ENCODE measurements at places on chromosomes 3 and 15.
A peak's percentile ranks its signal among the peaks of the same experiment; 100 is the strongest.

DNA sequence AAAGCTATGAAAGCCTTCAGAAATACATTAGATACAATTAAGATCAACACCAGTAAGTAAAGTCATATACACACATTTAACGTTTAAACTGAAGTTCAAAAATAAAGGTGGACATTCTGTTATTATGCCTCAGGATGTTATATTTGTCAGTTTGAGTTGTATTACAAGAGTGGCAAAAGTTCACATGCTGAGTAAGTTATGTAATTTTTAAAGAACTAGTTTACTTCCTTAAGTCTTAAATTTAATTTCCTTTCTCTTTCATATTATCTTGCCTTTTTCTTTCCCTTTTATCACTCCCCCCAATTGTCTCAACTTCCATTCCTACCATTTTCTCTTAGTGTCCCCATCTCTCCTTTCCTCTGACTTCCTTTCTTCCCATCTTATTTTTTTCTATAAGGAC is 4.9 kb upstream of the GPR87 start:
- DNase-seq, result no peak

DNA sequence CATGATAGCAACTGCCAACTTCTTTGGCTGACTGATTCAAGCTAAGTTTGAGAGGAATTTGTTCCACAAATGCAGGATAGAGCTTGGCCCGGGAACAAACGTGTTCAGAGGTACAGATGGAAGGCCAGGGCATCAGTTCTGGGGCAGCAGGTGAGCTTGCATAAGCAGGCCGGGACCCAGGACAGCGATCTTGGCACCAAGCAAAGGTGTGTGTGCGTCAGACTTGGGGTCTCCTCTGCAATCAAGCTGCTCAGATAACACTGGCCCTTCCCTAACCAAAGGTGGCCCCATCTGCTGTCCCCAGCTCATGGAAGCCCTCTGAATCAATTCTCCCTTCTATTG is 155.6 kb downstream of the MEGF11 start:
- DNase-seq, result no peak

DNA sequence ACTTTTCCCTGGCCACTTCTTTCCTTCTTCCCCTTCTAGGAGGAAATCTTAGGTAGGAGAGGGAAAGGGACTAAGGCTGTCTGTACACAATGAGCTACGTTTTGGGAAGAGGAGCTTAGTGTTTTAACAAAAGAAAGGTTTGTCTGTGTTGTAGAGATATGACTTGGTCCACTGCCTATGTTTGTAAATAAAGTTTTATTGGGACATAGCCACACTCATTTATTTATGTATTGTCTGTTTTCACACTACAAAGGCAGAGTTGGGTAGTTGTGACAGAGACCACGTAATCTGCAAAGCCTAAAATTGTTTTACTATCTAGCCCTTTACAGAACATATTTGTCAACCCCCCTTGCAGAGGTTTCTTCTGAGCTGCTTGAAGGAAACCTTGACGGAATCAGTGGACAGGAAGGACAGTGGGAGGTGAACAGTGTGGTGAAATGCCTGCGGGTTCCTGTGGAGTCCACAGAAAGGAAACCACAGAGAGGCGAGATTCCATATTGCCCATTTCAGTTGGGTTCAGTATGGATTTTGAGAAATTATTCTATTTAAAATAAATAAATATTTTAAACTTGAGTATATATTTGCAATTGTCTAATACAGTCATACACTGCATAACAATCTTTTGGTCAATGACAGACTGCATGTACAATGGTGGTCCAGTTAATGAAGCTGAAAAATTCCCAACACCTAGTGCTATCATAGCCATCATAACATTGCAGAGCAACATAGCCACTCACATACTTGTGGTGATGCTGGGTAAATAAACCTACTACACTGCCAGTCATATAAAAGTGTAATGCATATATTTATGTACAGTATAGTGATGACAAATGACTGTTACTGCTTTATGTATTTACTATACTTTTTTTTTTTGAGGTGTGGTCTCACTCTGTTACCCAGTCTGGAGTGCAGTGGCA is 157.9 kb upstream of the NUDT16 start:
- DNase-seq, result no peak

DNA sequence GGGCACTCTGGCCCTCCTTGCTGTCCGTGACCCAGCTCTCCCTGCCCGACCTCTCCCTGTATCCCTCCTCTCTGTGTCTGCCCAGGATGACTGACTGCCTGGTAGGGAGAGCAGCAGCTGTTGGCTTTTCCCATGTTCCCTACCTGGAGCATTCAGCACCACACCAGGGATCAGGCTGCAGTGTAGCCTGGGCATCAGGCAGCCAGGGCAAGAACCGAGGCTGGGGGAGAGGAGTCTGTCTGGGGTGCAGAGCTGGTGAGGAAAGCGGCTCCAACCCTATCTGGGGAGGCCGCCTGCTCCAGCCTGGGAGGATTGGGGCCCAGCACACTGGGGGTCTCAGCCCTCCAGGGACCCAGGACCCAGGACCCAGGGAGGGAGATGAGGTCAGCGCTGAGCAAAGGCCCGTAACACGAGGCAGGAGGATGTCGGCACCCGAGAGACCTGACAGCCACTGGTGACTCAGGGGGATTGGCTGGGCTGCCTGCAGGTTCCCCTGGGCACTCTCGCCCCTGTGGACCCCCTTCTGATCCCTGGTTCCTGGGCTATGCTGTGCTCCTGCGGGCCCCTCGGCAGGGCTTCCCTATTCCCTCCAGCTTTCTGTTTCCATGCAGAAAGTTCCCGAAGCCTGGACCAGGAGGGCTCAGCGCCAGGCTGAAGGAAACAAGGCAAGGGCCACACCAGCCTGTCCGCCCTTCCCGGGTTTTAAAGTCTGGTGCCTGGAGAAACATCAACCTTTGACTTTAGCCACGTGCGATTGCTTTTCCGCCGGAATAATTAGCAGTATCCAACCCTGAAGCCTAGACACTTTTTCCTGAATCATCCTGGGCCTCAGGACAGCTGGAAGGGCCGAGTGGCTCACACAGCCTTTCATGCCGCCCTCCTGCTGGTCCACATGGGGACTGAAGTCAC is 128.2 kb upstream of the MEF2A start:
- DNase-seq, result no peak

- no peak for DNase-seq
Measured at GRCh38 chr3:147354623-147355022, 51.7 kb downstream of the ZIC4 start.

DNA sequence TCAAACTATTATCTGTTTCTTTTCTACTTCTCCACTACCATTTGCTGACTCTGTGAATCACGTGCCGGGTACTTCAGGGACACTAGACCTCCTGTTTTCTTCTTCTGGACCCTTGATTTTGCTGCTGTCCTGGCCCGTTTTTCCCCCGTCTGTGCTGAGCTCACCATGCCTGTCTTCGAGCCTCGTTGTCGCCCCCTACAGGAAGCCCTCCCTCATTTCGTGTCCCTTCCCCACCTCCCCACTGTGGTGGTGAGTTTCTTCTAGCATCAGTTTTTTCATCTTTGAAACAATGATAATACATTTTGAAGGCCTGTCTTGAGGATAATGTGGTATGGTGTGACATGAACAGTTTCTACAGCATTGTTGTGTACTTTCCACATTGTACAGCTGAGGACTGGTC is 12.8 kb downstream of the GABRG3 start:
- no peak for DNase-seq

GRCh38 chr15:89751748-89752147 is 699 bp upstream of the MESP1 start:
- no peak for DNase-seq

DNA sequence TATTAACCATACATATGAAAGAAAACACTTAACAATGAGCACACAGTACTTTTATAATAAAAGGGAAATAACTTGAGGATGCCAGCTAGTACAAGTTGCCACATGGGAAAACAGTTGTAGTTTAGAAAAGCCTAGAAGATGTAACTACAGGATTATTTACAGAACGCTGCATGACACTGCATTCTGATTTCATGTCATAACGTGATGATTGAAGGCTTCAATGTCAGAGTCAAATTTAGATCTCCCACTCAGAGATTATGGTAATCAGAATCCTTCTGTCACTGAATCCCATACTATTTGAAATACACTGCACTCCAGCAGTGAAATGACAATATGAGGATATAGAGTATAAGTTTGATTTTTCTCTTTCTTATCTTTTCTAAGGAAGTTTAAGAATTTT is 253.9 kb upstream of the LRRN1 start:
- no peak for DNase-seq

- no peak for DNase-seq
Measured at GRCh38 chr15:88830016-88830415, 26.8 kb downstream of the ACAN start.

DNA sequence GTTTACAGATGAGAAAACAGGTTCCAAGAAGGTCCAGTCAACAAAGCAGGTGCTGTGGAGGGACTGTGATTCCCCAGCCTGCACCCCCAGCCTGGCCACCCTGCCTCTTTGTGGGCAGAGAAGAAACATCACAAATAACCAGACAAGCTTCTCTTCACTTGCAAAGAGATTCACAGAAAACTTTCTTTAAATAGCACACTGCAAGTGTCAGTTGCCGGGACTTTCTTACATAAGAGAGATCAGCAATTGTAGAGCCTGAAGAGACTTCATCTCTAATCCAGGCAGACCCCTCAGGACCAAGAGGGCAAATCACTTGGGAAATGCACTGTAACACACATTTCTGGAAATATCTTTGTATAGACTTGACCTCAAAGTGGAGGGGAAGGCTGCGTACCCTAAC is 207.9 kb upstream of the CHRNA7 start:
- DNase-seq, result no peak

DNA sequence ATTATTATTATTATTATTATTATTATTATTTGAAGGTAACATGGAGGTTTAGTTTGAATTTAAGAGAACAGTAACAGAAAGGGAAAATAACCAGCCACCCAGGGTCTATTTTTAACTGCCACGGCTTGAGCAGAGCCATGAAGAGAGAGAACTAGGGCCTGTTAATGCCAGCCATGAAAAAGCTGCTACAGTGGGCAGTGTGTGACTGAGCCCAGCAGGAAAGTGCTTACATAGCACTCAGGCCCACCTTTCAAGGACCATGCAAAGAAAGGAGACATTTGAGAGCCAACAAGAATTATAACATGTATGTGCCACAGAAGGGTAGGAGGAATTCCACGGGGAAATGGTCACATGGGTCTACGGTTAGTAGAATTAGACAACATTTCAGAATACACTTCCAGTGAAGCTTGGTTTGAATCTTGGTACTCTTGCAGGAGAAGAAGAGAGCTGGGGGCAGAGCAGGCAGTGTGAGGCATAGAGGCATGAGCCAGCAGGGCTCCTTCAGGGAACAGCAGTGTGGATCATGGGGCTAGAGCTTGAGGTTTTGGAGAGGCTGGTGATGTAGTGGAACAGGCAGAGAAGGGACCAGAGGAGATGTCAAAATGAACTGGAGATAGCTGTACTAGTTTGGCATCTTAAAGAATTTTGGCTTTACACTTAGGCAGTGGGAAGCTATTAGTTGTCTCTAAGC is 140.7 kb downstream of the CMSS1 start:
- DNase-seq, result no peak

DNA sequence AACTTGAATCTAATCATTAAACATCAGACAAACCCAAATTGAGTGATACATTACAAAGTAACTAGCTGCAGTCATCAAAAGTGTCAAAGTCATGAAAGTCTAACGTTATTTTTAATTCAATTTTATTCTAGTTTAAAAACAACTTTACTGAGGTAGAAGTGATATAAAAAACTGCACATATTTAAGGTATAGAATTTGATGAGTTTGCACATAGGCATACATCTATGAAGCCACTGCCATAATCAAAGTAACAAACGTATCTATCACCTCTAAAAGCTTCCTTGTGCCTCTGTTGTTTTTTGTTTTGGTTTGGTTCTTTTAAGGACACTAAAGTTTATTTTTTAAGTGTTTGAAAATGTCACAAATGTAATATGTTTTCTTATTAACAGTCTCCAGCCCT is 130.9 kb downstream of the DLG1 start:
- no peak for DNase-seq

DNA sequence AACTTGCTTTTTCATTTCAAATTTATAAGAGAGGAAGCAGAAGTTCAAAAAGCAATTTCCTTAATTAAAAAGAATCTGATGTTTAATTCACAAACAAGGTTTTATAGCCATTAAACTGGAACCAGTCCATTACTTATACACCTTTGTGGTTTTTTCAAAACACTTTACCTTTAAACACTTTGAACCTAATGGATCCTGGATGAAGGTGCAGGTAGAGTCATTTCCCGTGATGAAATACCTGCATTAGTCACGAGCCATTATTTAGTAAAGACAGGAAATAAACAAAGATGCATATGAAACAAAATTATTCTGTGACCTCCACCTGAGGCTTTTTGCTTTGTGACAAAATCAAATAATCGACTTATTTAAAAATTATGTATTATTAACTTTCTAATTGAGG is 341.7 kb upstream of the UBE2E2 start:
- no peak for DNase-seq

- peak; percentile 4 for DNase-seq
Measured at GRCh38 chr3:131794766-131795388, 239.9 kb downstream of the CPNE4 start.

DNA sequence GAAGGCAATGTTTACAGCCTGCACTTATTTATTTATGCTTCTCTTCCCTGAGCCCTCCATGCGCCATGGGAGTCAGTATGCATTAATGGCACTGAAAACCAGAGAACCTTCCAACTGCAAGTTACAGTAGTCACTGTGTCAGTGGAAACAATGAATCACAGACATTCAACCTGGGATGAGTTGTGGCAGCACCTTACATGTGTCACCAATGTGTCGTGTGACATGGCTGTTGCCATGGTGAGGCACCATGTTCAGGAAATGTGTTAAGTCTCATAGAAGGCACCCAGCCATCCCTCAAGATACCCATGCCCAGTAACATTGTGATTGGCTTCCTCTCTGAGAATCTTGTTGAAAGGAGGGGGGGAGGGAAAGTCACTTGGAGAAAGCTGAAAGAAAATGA is 105.0 kb downstream of the FOXP1 start:
- peak; percentile 72 for DNase-seq

- DNase-seq, result no peak
Measured at GRCh38 chr3:47000922-47001730, 21.7 kb downstream of the NBEAL2 start.

DNA sequence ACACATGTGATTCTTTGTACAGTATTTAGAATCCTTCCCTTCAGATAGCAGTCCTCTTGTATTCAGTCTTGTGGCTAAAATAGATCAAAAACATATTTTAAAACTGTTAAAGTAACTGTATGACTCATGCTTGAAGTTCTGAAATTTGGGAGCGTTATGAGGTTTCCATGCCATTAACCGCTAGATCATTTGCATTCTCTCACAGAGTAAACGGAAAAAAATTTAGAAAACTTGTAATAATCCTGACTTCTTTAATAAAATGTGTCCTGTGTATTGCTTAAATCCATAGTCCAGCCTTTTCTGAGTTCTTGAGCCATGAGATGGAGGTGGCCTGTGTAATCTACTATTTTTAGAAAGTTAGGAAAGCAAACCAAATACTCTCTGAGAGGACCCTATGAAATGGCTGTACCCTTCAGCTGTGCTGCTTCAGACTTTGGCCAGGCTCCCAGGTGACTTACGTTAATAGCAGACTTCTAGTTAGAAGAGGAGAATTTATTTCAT is 33.8 kb downstream of the MBNL1 start:
- no peak for DNase-seq

DNA sequence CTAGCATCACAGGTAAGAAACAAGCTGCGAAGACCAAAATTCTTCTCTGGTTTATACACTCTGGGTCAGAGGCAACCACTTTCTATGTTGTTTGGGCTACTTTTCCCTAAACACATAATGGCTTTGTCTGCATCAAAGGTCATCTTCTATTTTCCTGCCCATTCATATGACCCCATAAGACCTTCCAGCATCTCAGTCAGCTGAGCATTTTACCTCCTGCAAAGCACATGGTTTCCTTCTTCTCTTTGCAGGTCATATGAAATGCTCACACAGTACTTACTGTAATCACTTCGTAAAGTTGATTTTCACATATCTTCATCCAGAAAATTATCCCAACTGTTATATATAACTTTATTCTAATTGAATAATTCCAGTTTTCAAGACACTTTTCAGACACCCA is 34.8 kb downstream of the LIPC start:
- no peak for DNase-seq

Data from stimulated activated CD4-positive, alpha-beta T cell treated with anti-CD3 and anti-CD28 coated beads, Interleukin-15, amount 100 ng/mL, for 48 hours (primary cell).